ENCODE measurements at places on chromosomes 3 and 15.

DNA sequence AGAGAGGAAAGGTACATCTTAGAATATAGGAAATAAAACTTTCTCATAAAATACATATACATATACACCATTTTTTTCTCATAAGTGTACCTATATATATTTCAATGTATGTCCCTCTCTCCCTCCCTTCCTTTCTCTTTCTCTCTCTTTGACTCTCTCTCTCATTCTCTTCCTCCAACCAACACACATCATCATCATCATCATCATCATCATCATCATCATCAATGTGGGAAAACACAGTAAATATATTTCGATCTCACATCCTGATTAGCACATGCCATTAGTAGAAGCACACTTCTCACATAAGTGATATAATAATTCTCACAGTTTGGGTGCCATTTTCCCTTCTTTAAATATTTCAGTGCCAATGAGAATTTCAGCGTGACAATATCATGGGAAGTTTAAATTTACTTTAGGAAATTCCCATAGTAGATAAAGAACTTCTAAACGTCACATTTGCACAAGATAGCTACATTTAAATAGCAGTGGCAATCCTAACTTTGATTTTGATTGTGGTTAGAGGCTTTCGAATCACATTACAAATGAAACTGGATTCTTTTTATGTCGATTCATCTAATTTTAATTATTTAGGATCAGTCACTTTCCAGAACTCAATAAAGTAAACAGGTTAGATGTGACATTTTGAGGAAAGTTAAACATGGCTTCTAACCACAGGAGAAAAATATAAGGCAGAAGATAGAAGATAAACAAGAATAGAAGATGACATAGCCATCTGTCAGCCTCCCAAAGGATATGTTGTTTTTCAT is 33.0 kb upstream of the ACTC1 start:
- DNase-seq: no peak

DNA sequence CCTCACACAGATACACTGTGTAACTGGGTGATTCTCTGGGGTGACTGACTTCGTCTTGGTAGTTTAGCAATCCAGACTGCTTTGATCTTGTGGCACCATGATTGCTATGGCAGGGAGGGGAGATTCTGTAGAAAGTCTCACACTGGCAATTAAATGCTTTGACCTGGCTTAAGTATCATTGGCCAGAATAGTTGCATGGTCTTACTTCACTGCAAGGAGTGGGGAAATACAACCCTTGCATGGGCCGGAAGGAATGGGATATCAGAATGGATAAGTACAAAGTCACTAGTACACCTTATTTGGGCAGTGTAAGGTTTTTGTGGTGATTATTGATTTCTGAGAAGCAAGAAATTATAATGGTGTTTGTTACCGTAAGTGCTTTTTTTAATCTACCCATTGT is 153.8 kb downstream of the UBE2E2 start:
- no peak for DNase-seq

GRCh38 chr15:43239732-43240491 is 19.1 kb upstream of the EPB42 start:
- DNase-seq: no peak

- DNase-seq: no peak
Measured at GRCh38 chr15:74776821-74777768, 4.8 kb upstream of the CSK start.

DNA sequence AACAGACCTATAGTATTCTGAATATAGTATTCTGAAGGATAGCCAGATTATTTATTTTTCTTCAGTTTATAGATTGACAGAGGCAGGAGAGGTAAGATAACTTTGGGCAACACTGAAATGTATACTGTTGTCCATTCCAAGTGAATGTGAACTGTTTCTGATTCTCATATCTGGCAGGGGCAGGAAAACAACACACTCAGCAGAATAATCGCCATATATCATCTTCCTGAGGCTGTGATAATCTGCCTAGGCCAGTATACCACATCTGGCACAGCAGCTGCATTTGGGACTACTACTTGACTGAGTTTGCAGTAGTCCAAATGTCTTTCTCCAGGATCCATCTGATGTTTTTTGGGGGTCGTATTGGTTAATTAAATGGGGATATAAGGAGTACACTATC is 22.4 kb upstream of the SETD2 start:
- DNase-seq: no peak

All from stimulated activated CD4-positive, alpha-beta T cell treated with anti-CD3 and anti-CD28 coated beads, Interleukin-15, amount 100 ng/mL, for 1 hour (primary cell).